ENCODE measurements at places on chromosomes 16 and 17.

GRCh38 chr16:82625066-82625968 lies 1.5 kb upstream of the CDH13 start:
- no peak for DNase-seq

DNA sequence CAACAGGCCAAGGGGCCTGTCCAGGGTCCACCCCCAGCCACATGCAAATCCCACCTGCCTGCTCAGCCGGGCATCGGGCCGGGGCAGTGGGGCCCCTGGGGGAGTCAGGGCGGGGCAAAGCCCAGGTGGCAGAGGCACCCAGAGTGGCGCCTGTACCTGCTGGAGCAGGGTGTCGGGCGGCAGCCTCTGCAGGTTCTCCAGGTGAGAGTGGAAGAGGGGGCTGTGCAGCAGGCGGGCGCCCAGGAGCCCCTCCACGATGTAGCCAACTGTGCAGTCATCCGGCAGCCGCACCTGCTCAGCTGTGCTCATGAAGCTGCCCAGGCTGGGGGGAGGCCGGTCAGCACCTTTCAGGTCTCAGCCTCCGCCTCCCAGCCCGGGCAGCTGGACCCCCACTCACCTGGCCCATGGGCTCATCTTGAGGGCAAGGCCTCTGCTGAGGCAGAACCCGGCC lies 2.1 kb downstream of the RFNG start:
- DNase-seq: no peak

GRCh38 chr17:58364270-58364942 lies 12.4 kb upstream of the SUPT4H1 start:
- no peak for DNase-seq

GRCh38 chr17:58617563-58617962 lies 74.3 kb downstream of the TEX14 start:
- DNase-seq: no peak

DNA sequence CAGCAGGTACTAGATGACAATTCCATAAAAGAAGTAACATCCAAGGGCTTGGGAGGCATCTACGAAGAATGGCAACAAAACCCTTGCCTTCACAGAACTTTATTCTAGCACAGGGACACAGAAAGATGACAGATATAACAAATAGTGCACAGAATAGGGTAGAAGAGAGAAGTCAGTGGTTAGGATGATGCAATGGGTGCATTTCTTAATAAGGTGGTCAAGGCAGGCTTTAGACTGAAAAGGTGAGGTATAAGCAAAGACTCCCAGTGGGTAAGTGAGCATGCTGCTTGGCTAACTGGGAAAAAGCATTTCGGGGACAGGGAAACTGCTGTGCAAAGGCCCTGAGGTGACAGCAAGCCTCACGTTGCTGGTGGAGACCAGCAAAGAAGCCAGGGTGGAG lies 175.9 kb downstream of the XYLT1 start:
- DNase-seq: no peak

GRCh38 chr16:14389359-14389758 lies 240.7 kb downstream of the PARN start:
- no peak for DNase-seq

Data from astrocyte of the cerebellum (primary cell).